ENCODE measurements at places on chromosomes 6 and 20.

DNA sequence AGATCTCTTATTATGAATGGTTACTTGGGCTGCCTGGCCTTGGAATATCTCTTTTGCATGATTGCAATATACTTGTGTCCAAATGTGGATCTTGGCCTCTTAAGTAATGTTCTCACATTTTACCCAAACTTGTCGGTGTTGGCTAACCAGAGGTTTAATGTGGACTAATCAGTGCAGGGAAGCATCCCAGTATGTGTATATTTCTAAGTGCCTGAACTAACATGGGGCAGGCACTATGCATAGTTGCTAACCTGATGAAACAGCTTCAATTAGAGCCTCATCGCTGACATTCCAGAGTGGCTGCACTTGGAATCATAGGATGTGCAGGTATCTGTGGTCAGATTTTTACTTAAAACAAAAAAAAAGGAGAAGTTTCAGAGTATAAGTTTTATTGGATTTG, 160.0 kb downstream of the PDE7B start:
- DNase-seq: no peak

DNA sequence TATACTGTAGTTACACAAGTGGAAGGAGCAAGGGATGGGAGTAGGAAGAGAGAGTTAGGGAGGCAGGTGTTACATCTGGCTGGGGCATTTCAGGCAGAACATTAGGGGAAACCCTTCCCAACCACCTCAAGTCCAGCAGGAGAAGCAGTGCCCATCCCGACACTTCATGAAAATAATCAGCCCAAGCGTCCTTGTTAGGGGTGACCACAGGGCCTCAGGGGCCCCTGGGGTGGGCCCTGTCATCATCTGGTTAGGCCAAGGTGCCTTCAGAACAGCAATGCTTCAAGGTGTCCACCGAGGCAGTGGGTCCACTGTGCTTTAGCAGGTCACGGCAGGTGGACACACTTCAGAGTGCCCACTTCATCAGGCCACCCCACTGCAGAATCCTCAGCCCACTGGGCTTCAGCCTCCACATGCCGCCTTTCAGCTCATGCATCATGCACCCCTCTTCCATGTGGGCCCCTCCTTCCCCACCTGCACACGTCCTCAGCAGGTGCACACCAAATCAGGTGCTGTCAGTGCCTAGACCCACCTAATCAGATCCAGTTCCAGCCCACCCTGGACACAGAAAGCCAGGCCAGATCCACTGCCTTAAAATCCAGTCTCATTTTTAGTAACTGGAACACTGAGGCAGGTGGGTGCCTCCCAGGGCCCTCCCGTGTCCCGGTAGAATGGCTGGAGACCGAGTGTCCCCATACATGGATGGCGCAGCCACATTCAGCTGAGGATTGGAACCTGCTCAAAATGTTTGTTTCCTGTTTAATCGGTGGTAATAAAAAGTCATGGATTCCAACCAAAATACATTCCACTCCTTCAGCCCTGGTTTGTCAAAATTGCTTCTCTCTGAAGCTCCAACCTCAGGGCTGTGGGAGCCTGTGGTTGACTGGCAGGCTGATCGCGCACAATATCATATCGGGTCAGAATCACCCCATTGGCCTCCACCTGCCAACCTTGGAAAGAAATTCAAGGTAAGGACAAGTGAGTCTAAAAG, 99.5 kb downstream of the ANKRD60 start:
- DNase-seq: no peak

DNA sequence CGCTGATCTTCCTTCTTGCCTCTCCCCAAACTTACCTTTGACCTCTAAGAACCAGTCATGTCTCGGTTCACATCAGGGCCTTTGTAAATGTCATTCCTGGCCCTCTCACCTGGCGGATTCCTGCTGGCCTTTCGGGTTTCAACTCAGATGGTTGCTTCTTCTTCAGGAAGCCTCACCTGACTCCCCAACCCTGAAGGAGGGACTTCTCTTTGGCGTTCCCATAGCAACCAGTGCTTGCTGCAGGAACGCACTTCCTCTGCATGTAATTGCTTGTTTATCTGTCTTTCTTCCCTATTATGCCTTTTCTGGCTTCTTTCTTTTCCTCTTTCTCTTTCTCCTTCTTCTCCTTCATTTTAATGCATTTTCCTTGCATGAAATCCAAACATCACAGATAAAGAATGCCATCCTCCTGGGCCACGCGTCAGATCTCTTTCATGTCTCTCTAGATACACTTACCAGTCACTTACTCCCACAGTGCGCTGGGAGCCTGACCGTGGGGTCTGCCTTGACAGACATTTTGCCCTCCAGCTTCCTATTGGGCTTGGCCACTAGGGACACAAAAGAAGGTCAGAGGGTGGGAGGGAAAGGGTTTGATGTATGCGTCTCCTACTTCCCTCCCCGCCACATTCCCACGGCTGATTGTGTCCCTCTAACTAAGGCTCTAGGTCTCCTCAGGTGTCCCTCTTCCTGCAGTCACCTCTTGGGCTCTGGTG, 295.7 kb upstream of the TSHZ2 start:
- no peak for DNase-seq

DNA sequence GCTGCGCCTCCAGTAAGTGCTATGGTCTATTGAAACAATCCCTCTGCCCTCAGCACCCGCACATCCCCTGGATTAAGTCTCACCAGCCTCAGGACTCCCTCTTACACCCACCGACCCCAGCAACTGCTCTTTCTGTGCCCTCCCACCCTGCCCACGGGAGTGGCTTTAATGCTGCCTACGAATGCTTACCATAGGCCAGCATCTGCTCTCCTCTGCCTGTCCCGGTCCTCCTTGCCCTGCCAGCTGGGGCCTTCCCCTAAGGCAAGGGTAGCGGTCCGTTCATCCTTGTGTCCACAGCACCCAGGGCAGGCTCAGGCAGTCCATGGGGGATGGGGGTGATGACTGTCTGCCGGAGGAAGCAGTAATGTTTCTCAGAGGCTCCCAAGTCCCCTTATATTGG, 4.1 kb downstream of the EBF4 start:
- DNase-seq: no peak

DNA sequence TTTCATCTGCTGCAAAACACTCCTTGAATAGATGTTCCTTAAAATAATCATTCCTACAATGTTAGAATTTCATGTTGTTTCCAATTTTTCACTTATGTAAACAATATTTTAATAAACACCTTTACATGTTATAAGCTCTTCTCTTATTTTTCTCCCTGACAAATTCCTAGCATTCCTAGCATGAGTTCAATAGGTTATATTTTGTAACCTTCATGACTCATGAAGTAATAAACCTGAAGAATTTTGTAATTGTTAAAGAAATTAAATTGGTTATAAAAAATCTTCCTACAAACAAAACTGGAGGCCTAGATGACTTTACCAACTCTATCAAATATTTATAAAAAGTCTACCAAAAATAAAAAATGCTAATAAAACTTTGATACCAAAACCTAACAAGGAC, 66.3 kb downstream of the NT5E start:
- DNase-seq: no peak

DNA sequence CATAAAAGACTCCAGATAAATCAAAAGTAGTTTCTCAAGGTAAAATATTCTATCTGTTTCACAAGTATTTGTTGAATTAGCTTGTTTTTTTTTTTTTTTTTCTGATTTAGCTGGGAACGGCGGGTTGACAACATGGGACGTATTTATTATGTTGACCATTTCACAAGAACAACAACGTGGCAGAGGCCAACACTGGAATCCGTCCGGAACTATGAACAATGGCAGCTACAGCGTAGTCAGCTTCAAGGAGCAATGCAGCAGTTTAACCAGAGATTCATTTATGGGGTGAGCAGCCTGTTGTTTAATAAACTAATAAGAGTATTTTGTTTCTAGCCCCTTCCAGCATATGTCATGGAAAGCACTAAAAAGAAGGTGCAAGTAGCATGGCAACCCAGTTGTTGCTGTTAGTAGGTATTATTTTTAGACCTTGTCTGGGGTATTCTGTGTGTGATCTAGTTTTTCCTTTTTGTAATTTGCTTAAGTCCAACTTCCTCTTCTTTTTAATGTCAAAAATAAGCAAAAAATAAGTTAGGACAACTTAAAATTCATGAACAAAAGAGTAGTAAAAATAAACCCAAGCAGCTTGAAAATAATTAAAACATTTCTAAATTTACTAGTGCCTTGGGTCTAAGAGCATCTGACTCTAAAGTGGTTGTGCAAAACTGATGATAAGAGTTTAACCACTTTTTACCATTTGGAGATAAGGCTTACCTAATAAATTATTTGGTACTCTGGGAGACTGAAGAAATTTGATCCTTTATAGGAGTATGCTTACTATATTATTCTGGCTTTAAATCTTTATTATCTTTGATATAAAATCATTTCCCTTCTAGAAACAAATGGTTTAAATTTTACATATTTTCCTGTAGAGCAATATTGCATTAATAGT, 70.8 kb upstream of the DYNLRB1 start:
- no peak for DNase-seq

DNA sequence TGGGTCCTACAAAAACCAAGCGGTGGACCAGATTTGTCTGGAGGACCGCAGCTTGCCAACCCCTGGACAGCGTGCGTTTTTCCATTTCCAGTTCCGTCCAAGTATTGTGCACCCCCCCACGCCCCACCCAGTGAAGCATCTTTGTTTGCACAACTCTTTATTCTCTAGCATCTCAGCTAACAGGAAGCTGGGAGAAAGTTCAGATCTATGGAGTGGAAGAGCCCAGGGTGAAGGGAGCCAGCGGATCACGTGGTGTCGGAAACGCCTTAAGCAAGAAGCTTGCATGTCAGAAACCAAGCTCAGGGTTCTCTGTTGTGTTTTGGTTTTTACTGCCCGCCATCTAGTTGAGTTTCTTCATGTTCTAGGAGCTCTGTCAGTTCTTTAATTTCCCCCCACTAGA, 29.9 kb downstream of the ARID1B start:
- DNase-seq: no peak

GRCh38 chr6:151160929-151161757, 78.6 kb upstream of the AKAP12 start:
- DNase-seq: no peak

- DNase-seq: no peak
Observed at GRCh38 chr6:39018103-39018502, 30.5 kb upstream of the GLP1R start.

GRCh38 chr6:110114004-110114403, 65.5 kb downstream of the WASF1 start:
- no peak for DNase-seq

GRCh38 chr6:3898265-3898994, 49.3 kb downstream of the FAM50B start:
- no peak for DNase-seq
